Central memory CD4-positive, alpha-beta T cell (primary cell): ENCODE measurements at places on chromosomes 6 and 20.

DNA sequence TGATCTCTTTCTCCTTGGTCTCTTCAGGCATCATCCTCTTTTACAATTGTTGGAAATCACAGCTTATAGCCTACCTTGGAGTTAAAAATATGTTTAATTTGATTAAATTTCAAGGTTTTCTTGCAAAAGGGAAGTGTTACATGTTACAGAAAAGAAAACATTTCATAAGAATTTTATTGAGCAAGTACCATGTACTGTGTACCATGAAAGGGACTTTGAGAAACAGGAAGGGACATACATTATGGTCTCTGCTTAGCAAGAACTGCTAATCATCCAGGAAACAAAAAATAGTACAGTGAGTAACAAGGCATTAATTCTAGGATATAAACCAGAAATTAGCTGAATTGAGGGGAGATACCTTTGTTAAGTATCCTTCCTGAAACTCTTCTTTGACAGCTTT, 145.3 kb upstream of the SPACA1 start:
- no peak for DNase-seq

- DNase-seq: no peak
These were observed 175.3 kb upstream of the BMP5 start for GRCh38 chr6:56050530-56051201.

GRCh38 chr6:128532827-128533226, 12.4 kb upstream of the PTPRK start:
- DNase-seq: no peak

DNA sequence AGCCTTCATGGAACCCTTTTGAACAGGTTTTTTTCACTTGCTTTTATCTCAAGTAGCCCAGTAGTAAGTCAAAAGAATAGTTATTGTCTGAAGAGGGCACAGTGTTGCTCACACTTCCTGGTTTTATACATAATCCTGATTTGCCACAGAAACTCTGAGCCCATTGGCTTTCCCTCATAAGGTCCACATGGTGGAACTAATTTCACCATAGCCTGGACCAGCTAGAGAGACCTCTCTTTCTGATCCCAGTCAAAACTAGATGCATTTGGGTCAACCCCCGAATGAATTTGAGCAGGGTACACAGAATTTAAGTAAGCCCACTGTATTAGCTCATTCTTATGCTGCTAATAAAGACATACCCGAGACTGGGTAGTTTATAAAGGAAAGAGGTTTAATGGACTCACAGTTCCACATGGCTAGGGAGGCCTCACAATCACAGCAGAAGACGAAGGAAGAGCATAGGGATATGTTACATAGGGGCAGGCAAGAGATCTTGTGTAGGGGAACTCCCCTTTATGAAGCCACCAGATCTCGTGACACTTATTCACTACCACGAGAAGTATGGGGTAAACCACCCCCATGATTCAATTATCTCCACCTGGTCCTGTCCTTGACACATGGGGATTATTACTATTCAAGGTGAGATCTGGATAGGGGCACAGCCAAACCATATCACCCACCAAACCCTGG, 6.2 kb downstream of the RWDD2A start:
- no peak for DNase-seq

DNA sequence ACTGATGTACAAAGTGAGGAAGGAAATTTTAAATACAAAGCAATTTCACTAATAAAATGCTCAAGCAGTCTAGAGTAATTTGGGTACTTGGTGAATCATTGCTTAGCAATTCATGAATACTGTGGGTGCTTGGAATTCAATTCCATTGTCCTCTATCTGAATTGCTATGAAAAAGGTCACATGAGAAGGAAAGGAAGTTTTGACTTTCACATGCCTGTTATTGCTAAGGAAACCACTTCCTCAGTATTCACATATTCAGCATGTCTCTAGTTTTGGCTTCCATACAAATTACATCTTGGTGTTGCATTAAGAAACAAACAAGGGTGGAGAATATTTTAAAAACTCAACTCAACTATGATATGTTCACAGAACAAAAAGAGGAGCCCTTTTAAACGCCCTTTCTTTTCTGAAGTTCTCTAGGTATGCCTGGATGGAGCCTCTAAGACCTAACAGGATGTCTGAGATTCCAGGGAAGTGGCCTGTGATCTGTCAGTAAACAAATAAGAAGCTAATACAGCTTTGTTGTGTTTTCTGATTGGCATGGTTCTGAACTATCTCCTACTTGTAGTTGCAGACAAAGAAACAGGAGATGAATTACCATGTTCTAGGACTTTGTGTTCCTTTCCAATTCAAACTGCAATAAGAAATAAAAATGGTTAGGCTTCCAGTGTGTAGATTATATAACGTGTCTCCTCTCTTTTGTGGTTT, 190.4 kb downstream of the OGFRL1 start:
- no peak for DNase-seq

DNA sequence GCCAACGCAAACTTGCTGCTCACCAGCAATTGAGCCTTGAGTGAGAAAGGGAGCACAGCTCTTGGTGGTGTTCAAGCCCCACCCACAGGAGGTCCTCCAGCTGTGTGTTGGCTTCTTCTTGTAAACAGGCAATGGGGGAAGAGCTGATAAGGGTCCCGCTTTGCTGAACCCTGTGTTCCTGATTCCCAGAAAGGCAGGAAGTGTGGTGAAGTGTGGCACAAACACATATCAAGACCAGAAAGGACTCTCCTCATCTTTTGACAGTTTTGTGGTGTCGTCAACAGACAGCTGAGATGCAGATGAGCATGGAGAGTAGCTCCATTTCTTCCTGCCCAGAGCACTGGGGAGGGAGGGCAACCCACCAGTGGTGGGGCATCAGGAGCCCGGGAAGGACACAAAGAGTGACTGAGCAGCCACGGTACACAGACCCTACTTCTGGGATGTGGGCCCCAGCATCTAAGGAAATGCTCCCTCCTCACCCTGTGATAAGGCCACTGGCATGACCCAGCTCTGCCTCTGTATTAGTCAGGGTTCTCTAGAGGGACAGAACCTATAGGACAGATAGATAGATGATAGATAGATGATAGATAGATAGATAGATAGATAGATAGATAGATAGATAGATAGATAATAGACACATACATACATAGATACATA, 188.9 kb upstream of the TAB2 start:
- no peak for DNase-seq

DNA sequence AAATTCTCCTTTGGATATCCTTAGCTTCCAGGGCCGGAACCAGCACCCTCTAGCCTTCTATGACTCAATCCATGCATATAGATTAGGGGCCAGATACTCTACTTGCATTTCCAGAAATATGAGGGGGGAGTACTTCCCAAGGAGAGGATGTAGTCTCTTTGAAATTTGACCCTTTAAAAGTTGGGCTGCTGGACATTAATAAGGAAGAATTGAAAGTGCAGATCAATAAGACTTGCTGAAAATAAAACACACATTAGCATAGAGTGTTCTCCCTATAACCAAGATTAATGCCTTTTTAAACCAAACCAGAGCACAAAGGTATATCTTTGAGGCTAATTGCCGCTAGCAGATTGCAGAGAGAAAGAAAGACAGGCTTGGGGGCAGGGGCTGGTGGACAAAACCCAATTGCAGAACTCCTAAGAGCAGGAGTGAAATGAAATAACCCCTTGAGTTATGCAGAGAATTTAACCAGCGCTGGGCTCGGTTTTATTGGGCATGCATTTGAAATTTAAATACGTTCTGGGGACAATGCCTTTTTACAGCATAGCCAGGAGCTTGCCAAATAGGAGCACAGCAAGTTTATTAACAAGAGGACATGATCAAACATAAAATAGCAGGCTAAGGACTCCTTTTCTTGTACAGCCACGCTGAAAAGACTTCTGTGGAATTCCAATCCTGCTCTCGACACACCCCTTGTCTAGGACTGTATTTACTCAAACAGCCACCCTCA, 108.2 kb upstream of the SALL4 start:
- no peak for DNase-seq

DNA sequence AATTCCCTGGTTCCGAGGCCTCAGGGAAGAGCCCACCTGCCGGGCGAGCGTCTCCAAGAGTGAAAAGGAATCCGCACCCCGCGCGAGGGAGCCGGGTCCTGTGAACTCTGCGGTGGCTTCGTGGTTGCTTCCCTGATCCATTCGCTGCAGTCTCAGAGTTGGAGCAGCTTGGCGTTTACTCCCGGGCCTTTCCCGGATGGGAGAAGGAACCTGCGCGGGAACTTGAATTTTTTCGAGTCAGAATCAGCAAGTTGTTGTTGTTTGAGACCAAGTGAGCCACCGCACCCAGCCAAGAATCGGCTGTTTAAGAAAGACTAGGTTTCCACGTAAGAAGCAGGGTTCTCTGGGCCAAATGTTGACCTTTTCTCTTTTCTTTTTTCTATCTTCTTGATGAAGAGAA, 12.9 kb downstream of the PRSS16 start:
- DNase-seq: no peak

- no peak for DNase-seq
These were observed 46.3 kb upstream of the ENTPD6 start for GRCh38 chr20:25148982-25149846.

- DNase-seq: no peak
These were observed 2.1 kb downstream of the CALHM6 start for GRCh38 chr6:116463301-116463700.

- DNase-seq: no peak
These were observed 555.5 kb upstream of the MARCKS start for GRCh38 chr6:113301651-113302050.

GRCh38 chr6:70398783-70399728, 14.3 kb upstream of the FAM135A start:
- no peak for DNase-seq

- DNase-seq: no peak
These were observed 14.5 kb upstream of the DUSP22 start for GRCh38 chr6:277746-278145.

DNA sequence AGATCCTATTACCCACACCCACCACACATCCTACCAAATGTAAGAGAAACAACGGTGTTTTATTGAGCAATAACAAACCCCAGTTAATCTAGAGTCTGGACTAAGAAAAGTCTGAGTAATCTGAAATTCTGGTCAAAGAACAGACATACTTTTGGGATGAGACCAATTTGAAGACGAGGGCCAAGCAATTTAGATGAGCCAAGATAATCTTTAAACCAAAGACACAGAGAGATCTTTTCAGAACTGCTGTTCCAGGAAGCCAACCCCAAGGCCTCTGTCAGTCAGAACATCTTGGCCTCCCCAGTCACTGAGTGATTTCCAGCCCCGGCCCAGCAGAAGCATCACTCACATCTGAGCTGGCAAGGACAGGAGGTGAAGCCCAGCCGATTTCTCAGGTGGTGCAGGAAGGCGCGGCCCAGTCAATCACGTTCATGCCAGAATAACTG, 118.5 kb upstream of the SYNDIG1 start:
- no peak for DNase-seq

- DNase-seq: no peak
These were observed 69.1 kb downstream of the CD164 start for GRCh38 chr6:109313139-109313538.

DNA sequence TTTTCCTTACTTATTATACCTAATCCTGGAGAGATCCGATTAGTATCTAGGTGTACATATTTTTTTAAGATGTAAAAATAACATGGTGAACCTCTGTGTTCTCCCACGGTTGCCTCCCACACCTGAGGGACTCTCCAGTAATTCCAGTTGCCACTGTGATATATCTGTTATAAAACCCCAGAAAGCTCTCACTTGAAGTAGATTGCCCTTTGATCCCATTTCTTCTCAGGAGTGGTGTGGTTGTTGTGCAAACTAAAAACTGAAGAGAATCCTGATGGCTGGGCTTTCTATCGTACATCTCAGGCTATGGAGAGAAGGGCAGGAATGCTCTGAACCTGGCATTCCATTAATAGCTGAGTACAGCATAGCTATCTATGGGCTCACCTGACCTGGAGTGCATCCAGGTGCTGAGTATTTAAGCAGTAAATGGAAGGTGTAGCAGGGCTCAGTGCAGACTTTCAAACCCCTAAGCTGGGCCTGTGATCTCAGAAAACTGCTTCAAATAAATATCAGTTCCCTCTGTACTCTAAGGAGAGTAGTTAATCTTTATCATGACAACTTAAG, 41.0 kb downstream of the VGLL2 start:
- DNase-seq: no peak

GRCh38 chr6:25635886-25636317, 16.1 kb upstream of the SCGN start:
- no peak for DNase-seq

DNA sequence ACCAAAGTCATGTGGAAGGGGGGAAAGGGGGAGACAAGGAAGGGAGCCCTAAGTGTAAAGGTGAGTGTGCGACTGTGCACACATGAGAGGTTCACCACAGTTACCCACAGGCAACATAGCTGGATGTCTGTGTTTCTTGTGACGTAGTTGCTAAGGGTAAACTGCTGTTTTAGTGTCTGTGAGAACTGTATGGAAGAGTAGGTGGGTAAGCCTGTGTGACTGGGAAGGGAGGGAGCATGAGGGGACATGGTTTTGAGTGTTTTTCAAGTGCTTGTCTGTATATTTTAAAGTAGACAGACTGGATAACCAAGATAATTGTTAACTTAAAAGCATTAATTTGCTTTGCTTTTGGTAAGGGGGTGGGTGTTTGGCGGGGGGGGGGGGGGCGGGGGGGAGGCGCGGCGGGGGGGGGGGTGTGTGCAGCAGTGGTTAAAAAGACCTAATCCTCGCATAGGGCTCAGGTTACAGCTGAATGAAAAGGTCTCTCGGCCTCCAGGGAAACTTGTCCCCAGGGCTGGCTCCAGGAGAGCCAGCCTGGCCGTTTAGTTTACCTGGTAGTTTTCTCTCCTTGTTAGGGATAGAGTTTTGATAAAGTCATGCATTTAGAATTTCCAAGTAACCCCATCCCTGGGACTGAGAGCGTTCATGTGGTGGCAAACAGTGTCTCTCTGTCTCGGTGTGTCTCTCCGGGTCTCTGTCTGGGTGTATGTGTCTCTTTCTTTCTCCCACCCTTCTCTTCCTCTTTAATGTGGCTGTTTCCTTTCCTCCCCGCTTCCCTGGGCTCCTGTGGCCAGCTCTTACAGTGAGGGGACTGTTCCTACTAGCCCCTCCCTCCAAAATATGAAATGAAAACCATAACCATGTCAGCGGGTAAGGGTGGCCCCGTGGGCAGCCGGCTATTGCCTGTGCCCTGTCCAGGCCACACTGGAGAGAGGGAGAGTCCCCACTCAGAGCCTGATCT, 3.4 kb downstream of the SCUBE3 start:
- no peak for DNase-seq

GRCh38 chr6:21533678-21534077, 59.9 kb upstream of the SOX4 start:
- no peak for DNase-seq

GRCh38 chr6:90386399-90387382, 90.0 kb upstream of the BACH2 start:
- DNase-seq: no peak

DNA sequence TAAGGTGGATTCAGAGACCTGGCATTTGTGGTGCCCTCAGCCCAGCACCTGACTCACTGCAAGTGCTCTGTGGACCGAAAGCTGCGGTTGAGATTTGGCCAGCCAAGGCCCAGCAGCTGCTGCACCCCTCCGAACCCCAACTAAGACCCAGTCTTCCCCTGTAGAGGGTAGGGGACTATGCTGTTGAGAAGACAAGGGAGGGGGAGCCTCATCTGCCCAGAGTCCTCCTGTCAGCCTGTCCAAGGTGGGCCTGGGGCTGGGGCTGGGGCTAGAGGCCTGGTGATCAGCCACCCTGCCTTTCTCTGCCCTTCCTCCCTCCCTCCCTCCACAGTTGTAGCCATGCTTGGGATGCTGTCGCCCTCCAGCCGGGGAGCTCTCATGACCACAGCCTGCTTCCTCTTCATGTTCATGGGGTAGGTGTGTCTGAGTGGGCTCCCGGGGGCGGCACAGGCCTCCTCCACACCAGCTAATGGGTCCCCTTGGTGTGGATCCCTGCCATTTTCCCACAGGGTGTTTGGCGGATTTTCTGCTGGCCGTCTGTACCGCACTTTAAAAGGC, 40.9 kb downstream of the TM9SF4 start:
- no peak for DNase-seq

- DNase-seq: no peak
These were observed 531.3 kb upstream of the MAN1A1 start for GRCh38 chr6:119880840-119881239.
